ENCODE measurements at places on chromosomes 2 and 18.

- no peak for DNase-seq
Measured at GRCh38 chr18:2636126-2636631, 19.3 kb upstream of the SMCHD1 start.

GRCh38 chr2:230998882-230999281 is 3.0 kb downstream of the SPATA3 start:
- no peak for DNase-seq

DNA sequence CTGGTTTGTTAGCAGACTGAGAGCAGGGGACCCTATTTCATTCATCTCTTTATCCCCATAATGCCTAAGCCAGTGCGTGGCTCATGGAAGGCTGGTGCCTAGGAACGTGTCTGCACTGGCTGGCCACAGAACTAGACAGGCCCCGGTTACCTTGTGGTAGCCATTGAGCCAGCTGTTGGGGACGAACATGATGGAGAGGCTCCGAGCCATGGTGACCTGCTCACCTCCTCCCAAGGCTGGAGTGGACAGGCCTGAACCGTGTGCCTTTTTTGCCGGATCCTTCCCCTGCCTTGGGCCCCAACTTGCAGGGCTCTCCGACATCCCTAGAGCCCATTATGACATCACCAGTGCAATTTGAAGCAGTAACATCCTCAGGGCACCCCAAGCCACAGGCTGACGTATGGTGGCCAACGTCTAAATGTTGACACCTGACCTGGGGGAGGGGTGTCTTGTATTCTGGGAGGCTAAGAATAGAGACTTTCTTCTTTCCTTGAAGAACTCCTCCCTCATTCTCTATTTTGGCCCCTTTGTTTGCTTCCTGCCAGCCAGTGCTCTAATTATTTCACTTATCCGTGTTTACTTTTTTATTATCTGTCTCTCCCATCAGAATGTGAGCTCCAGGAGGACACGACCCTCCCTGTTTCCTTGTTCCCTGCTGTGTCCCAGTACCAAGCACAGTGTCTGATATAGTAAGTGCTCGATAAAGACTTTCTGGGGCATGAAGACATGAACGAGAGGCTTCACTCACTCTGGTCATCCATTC is 12.2 kb upstream of the DNPEP start:
- no peak for DNase-seq

DNA sequence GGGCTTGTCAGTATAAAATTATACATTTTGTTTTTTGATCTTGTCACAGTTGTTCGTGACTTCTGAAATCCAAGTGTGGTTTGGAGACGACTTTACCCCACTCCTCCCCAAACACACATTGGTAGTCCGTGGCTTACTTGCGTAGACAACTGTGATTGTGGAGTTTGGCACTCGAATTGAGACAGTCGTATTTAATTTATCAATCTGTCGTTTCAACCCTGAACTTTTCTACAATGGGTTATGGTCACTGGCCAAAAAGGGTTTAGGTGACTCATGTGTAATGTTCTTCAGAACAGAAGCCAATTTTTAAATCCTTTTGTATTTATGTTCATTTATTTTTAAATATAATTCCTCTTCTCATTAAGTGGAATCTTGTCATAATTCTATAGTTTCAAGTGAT is 129.9 kb downstream of the SPTBN1 start:
- DNase-seq, result no peak

GRCh38 chr18:51980101-51980500 is 359.9 kb upstream of the DCC start:
- no peak for DNase-seq

GRCh38 chr2:132936791-132937190 is 266.8 kb upstream of the LYPD1 start:
- no peak for DNase-seq

DNA sequence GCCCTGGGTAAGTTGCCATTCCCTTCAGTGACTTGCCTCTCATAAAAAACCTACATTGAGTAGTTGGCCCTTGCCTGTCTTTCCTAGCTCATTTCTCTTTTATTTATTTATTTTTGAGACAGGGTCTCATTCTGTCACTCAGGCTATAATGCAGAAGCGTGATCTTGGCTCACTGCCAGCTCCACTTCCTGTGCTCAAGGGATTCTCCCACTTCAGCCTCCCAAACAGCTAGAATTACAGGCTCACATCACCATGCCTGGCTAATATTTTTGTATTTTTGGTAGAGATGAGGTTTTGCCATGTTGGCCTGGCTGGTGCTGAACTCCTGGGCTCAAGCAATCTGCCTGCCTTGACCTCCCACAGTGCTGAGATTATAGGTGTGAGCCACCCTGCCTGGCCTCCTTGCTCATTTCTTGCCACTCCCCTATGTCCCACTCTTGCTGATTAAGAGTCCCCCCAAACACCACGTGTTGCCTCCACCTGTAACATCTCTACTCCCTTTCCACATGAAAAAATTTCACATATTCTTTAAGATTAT is 12.6 kb downstream of the EVA1A start:
- no peak for DNase-seq

DNA sequence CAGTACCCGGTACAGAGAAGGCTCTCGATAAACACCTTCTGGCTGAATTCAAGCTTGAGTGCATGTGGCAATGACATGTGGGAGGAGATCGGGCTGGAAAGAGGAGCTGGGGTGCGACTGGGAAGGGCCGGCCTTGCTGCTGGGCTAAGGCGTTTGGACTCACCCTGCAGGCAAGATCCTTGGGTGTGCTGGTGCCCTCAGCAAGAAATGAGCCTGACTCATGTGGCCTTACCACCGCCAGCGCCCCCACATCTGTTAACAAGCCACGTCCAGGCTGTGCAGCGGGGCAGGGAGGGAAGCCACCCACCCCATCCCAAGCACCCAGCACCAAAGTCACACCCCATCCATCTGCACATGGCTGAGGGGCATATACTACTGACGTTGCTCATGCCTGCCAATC is 1.3 kb downstream of the HS1BP3 start:
- DNase-seq, result no peak

DNA sequence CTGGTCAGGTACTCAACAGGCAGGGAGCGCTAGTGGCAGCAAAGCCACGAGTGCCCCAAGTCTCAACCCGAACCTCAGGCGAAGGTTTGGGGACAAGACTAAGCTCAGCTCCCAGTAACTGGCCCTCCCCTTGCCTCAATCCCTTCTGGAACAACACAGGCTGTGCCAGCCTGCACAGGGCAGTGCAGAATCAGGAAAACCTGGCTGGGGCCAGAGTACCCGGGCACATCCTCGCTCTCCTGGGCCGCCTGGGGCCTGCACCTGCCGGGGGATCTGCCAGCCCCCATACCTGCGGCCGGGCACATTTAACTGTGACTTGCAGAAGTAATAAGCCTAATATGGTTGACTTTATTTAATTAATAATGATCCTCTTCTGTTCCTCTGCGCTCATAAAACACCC is 60.6 kb downstream of the GBX2 start:
- DNase-seq, result no peak

DNA sequence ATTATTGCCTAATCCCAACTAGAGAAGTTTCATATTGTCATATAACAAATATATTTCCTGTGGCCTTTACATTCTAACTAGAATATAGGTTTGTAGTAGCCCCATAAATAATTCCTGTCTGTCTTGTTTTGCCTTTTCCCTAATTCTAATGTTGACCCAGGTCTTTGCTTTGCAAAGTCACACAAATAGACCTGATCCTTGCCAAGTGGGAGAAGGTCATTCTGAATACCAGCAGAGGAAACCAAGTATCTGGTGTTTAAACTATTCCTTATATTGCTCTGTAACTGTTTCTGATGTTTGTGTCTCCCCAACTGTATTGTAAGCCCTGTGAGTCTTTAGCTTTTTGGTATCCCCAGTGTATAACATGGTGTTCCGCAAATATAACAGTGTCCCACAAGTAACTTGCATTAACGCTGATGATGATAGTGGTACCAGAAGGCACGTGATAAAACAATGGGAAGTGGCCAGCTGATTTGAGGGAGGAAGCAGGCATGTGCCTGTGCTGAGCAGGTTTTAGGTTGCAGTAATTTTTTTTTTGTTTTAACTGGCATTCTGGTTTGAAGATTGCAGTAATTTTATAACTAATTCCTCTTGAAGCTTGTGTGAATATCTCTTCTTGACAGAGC is 11.1 kb downstream of the HADHB start:
- DNase-seq, result no peak

- DNase-seq, result no peak
Measured at GRCh38 chr2:193276988-193277387, 1082.3 kb upstream of the TMEFF2 start.

GRCh38 chr2:26970928-26971627 is 641 bp downstream of the MAPRE3 start:
- DNase-seq, result no peak

DNA sequence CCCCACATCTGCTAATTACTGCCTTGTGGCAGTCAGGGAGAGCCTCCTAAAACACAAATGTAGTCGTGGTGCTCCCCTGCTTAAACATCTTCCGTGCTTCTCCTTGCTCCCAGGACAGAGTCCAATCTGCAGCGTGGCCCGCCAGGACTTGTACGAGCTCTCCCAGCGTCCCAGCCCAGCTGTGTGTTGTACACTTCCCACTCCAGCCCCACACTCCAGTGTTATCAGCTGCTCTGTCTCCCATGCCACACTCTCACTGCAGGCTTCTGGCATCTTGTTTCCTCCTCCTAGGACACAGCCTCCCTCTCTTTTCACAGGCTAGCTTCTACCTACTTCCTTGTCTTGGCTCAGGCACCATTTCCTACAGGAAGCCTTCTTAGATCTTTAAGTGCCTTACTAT is 199.4 kb downstream of the ALPK2 start:
- DNase-seq, result no peak

All from stimulated activated CD8-positive, alpha-beta memory T cell treated with anti-CD3 and anti-CD28 coated beads, Interleukin-12 subunit alpha, Interleukin-12 subunit beta, amount 100 ng/mL, for 4 hours (primary cell).